ENCODE measurements at places on chromosomes 5 and 9. TPM values are rescaled to one million over a fixed set of nuclear protein-coding genes. Genes with fewer than 3 reads are reported as not detected.
A peak's percentile ranks its signal among the peaks of the same experiment; 100 is the strongest.

The ABLIM3 gene
- 11.7 TPM for total RNA-seq

The NIM1K gene
- 0.14 TPM for total RNA-seq

The IL13 gene
- 2.3 TPM for total RNA-seq

The CCL28 gene
- 4.4 TPM for total RNA-seq

DNA sequence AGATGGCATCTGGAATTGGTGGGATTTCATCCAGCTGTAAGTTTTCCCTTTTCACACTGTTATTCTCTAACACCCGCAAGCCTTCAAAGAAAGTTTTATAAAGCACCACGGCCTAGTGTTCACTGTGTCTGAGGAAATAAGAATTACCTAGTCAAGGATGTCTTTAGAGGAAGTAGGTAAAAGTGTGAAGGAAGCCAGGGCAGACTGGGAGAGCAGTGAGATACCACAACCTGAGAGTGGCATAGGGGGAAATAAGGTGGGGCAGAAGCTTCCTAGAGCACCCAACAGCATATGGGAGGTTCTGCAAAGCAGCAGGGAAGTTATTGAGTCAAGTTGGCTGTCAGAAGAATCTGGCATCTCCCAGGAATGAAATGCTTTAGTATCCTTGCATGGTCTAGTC, 241.2 kb downstream of the CETN3 start:
- no peak for DNase-seq

- DNase-seq: no peak
These were observed 14.0 kb upstream of the CREBRF start for GRCh38 chr5:173041881-173042762.

DNA sequence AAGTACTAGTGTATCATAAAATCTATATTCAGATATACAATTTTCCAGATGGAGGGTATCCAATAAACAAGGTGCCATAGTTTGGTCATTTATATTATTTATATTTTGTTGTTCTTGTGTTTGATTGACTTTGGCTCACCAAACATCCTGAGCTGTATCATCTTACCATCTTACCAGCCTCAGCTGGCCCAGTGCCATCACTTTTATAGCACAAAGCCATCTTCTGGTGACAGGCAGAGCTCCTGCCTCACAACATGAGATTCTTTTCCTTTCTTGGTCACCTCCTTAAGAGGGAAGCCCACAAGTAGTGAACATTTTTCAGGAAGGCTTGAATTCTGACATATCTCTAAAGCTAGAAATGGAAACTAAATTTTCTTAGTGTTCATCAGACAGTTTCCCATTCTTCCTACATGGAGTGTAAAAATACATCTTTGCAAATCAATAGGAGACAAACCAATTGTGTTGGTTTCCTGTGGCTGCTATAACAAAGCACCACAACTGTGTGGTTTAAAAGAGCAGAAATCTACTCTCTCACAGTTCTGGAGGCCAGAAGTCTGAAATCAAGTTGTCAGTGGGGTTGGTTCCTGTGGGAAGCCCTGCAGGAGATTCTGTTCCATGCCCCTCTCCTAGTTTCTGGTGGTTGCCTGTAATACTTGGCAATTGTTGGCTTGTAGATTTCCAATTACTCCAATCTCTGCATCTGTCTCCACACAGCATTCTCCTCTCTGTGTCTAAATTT, 341.8 kb downstream of the MAN2A1 start:
- DNase-seq: peak; percentile 6

GRCh38 chr9:135641745-135642144, 2.4 kb upstream of the GLT6D1 start:
- DNase-seq: no peak

DNA sequence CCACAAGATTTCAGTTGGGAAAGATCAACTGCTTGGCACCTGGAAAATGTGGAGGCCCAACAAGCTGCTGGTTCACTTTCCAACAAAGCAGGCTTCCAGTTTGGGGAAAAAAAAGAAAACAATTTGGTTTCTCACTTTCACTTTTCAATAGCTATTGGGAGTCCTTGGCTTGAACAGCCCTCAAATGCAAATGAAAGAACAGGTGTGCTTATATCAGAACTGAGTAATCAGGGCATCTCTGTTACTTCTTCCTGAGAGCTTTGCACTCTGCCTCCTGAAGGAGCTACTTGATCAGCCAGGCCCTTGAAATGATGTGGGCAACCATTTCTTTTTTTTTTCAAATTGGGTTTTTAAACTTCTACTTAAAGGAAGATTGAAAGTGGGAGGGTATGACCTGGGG, 73.5 kb downstream of the MFAP3 start:
- DNase-seq: no peak

DNA sequence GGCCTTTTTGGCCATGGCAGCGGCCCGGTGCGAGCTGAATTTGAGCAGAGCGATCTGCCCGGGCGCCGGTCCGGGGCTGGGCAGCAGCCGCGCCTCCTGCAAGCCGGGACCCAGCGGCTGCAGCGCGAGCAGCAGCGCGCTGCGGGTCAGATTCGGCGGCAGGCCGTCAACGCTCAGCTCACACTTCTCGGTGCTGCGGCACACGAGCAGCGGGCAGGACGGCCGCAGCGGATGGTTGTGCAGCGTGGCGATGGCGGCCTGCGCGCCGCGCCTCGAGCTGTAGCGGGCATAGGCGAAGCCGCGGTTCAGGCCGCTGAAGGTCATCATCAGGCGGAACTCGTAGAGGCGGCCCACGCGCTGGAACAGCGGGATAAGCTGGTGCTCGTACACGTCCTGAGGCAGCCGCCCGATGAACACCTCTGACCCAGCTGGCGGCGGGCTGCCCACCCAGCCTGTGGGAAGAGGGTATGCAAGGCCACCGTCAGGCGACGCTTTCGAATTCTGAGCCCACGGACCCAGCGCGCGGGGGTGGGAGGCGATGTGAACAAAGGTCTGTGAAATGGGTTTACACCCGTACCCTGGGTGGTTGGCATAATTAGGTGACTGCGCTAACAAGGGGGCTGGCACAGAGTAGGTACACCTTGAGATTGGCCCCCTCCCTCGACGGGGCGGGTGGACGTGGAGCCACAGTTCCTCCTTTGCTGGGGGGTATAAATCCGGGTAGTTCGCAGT, 755 bp downstream of the DND1 start:
- no peak for DNase-seq

- DNase-seq: peak; percentile 96
These were observed 40.2 kb downstream of the RXRA start for GRCh38 chr9:134366223-134367031.

Measured in prostate gland (tissue), 2 donors.